ENCODE measurements at places on chromosomes 12 and 14.

DNA sequence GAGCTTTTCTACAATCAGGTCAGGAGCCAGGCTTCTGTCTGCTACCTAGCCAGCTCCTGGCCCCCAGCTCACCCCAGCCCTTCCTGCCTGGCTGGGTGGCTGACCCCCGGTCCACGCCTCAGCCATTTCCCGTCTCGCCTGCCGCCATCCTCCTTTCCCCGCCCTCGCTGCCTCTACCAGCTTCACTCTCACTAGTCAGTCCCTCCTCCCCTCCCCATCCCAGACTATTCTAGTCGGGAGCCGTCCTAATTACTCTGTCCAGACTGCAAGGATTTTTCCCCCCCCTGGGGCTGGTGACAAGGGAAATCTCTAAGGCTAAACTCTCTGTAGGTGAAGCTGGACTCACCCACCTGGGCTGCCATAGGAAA lies 825 bp downstream of the DHH start:
- no peak for DNase-seq

DNA sequence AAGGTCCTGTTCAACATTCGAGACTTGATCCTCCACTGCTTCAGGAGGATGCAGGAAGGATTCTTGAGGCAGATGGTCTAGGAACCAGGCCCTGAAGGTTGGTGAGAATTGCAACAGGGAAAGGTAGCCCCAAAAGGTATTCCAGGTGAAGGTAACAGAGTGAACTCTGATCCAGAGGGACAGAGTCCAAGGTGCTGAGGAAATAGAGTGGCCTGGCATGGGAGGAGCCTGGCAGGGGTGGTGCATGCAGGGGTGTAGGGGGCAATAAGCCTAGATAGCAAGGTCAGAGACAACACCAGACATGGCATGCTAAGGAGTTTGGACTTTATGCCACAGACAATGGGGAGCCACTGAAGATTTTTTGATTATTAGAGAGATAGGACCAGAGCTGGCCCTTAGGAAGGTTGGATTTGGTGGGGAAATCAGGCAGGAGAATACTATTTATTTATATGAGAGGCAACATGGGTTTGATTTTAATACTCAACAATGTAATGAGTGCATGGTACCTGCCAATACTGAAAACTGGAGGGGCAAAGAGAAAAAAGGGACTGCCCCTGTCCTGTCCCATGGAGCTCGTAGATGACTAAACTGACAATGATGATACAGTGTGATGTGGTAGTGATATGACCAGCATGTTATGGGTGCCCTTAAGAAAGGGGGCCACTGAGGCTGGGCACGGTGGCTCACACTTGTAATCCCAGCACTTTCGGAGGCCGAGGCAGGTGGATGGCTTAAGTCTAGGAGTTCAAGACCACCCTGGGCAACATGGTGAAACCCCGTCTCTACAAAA lies 50.5 kb upstream of the TMED10 start:
- no peak for DNase-seq

GRCh38 chr12:111168009-111168900 lies 200.6 kb downstream of the PHETA1 start:
- no peak for DNase-seq

- DNase-seq = no peak
Observed at GRCh38 chr14:64604881-64605280, 55.1 kb downstream of the PPP1R36 start.

DNA sequence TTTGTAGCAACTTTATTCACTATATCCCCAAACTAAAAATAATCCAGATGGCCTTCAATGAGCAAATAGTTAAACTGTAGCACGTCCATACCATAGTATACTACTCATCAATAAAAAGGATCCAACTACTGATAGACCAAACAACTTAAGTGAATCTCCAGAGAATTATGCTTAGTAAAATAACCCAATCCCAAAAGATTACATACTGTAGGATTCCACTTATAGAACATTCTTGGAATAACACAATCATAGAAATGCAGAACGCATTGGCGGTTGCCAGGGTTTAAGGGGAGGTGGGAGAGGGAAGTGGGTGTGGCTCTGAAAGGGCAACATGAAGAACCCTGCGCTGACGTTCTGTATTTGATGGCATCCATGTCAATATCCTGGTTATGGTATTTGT lies 28.6 kb downstream of the SNRPF start:
- no peak for DNase-seq

- DNase-seq = no peak
Observed at GRCh38 chr14:80468331-80469122, 257.2 kb upstream of the DIO2 start.

DNA sequence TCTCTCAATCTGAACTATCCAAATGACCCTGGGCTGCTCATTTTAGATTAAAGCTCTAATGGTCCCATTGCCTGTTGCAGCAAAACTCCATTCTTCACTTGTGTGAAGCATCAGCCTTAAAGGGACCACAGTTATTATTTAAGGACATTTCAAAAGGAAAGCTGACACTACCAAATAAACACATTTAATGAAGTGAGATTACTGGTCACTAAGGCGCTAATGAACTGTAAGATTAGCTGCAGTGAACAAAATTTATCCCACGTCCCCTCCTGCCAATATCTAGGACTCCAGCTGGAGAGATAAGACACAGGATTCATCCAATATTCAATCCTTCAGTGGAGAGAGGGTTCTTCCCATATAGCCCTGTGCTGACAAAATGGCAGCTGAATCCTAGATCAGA lies 1029.2 kb upstream of the SEL1L start:
- no peak for DNase-seq
